Ascending aorta (tissue), 2 donors: ENCODE measurements at places on chromosomes 7 and 10. TPM values are rescaled to one million over a fixed set of nuclear protein-coding genes. Genes with fewer than 3 reads are reported as not detected.

CRTAC1 gene
- 25.2 TPM for total RNA-seq

WNT8B gene
- not detected for total RNA-seq

CYP26C1 gene
- total RNA-seq, result not detected

PDE6C gene
- total RNA-seq, result not detected
